ENCODE measurements at places on chromosomes 1 and 21.

DNA sequence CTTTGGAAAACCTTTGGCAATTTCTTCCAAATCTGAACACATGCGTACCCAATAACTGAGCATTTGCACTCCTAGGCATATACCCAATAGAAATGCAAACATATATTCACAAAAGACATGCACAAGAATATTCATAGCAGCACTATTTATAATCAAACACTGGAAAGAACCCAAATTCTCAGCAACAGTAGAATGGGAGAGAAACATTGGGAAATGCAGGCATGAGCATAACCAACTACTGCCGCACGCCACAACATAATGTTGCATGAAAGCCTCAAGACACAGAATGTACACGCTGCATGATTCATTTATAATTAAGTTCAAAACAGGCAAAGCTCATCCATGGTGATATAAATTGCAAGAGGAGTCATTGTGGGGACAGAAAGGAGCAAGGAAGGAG is 69.5 kb upstream of the FBXO28 start:
- DNase-seq = no peak

- no peak for DNase-seq
These were observed 2.0 kb upstream of the ACOT11 start for GRCh38 chr1:54545916-54546635.

- DNase-seq = no peak
These were observed 63.6 kb downstream of the RHBG start for GRCh38 chr1:156432669-156433018.

GRCh38 chr1:224865510-224865909 is 64.0 kb upstream of the DNAH14 start:
- no peak for DNase-seq

DNA sequence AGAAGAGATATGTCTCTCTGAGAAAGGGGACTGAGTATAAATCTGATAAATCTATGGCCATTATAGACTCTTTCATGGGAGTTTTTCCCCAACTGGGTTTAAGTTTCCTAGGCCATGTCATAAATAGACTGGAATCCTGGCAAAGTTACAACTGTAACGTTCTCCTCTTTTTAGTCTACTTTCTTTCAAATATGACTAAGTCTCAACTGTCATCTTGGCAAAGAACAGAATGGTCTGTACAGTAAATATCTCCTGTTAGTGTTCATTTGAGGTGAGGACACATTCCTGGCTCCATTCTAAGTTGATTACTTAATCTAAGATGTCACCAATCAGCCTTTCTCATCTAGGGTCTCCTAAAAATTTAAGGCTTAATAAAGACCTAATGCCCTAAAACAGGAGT is 300.5 kb downstream of the BRINP2 start:
- DNase-seq = no peak

- peak; percentile 98 for DNase-seq
These were observed at the start of gene PDIK1L for GRCh38 chr1:26111530-26112406. Gene PDIK1L, plus strand, starts transcription at chr1:26111824. Its CDS starts 2,485 bp downstream, at chr1:26114309.

GRCh38 chr1:11474826-11475225 is 4.1 kb upstream of the DISP3 start:
- DNase-seq = no peak

DNA sequence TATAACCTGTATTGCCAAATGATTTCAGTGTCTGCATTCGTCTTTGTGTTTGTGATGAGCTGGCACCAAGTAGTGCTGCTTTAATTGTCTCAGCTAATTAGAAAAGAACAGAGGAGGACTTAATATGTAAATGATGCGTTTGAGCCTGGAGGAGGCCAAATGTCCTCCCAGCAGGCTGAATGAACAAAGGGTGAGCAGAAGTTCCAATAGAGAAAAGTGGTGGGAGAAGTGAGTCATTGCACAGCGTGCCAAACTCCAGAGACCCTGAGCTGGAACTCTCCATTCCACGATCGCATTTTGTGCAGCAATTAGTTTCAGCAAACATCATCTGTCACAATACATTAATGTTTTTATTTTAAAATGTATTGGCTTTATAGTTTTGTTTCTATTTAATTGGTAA is 17.9 kb downstream of the ETV3L start:
- DNase-seq = no peak

GRCh38 chr1:38063616-38064015 is 17.0 kb upstream of the POU3F1 start:
- no peak for DNase-seq

- no peak for DNase-seq
These were observed 119.1 kb upstream of the GALNT2 start for GRCh38 chr1:229947968-229948367.

DNA sequence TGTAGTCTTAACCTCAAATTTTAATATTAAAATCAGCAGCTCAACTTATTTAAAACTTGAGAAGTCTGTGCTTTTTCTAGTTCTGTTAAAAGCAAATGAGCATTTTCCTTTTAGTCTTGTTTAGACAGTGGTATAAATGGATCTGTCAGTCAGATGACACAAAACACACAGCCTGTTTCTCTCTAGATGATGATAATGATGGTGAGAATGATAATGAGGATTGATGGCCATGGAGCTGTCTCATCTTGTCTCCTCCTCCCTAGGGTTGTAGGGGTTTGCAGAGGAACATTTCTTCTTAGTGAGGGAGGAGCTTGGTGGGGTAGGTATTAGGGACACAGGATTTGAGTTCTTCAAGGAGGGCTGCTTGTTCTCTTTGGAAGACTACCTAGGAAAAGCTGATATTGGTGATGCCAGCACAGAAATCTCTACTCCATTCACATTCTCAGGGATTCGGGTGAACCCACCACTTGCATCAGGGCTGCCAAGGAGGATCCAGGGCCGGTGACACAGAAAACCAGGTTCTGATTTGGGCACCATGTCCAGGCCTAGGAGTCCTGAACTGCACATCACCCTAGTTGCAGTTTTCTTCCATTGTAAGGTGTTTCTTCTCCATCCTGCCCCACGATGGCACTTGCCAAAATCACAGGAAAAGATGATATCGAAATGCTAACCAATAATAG is 147.6 kb downstream of the RHOU start:
- DNase-seq = no peak

GRCh38 chr1:71572038-71572437 is 491.2 kb upstream of the ZRANB2 start:
- no peak for DNase-seq

DNA sequence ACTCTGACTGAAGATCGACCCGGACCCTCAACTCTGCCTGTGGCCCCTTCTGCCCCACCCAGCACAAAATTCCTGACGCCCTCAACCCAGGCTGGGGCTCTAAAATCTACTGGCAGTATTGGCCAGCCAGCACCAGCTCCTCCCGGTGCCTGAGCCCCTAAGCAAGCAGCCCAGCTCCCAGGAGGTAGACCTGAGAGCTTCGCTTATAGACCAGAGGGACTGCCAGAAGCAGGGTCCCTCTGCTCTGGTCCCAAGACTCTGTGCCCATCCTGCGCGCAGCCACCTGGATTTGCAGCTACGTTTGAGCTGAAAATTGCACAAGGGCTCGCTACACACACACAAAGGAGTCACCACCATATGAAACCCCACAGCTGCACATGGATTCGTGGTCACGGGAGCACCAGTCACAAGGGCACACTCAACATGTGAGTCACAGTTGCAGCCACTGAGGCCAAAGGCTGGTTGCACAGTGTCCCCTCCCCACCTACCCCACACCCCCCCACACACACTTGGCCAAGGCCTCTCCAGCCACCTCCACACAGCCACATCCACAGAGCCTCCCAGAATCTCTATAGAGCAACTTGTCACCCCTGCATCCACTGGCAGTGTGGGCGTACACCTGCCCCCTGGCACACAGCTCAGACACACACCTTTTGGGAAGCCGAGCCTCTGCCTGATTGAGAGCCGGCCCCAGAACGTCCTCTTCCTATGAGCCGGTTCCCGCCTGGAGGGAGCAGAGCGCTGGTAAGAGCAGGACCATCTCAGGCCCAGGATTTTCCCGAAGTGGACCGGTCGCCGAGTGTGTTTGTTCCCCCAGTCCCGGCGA is 1.1 kb upstream of the DMBX1 start:
- DNase-seq = no peak

- no peak for DNase-seq
These were observed 33.5 kb upstream of the RGS4 start for GRCh38 chr1:163035446-163036249.

- no peak for DNase-seq
These were observed 57.7 kb downstream of the DMAP1 start for GRCh38 chr1:44270686-44271628.

DNA sequence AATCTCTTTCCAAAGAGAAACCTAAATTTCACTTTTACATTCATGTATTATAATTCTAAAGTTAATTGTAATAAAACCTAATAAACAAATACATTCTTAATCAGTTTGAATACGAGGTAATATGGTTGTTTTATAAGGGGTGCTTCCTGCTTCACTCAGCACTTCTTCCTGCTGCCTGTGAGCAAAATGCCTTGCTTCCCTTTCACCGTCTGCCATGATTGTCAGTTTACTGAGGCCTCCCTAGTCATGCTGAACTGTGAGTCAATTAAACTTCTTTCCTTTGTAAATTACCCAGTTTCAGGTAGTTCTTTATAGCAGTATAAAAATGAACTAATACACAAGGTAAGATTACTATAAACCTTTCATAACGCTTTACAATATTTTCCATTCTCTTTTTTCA is 491.1 kb upstream of the LRRC7 start:
- no peak for DNase-seq

DNA sequence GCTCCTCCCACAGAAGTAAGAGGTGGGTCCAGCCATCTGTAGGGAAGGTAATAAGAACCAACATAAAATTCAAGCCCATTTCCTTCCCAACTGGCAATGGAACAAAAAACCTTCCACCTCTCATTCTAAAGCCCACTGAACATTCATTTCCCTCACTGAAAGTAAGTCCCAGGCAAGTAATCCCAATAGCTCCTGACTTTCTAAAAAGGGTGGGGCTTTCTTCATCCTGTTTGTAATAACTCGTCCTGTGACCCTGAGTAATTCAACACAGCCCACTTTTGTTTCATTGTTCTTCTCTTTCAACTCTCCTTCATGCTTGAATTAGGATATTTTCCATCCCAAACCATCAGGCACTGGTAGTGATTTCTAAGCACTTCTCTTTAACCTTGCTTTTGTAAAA is 74.9 kb downstream of the DAB1 start:
- DNase-seq = no peak

DNA sequence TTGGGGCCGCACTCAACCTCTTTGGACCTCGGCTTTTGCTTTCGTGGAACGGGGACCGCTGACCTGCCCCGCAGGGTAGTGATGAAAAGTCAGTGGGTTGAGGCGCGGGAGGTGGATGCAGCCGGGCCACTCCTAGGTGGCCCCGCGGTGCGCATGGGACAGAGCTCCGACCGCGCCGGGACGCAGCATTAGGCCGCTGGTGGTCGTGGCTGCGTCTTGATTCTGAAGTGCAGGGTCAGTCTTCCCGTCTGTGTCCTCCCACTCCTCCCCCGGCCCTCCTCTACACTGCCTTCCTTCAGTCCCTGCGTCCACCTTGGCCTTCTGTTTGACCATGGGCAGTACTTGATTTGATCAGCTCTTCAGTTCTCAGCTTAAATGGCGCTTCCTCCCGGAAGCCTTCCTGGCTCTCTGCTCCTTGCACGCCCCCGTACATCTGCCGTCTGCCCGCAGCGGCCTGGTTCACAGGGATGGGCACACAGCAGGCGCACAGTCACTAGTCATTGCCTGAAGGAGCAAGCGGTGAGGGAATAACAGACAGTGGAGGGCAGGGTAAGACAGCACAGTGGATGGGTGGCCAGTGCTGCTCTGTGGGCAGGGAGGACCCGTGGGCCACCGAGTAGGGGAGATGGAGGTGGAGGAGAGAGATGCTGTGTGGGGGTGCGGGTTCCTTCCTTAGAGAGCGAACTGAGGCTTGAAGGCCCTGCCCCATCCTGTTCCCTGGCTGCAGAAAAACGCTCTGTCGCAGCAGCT is 633 bp downstream of the THEMIS2 start:
- no peak for DNase-seq
